ENCODE measurements at places on chromosomes 16 and 17. TPM values are rescaled to one million over a fixed set of nuclear protein-coding genes. Genes with fewer than 3 reads are reported as not detected.

FOXO3B gene
- total RNA-seq, result 11.5 TPM

DNA sequence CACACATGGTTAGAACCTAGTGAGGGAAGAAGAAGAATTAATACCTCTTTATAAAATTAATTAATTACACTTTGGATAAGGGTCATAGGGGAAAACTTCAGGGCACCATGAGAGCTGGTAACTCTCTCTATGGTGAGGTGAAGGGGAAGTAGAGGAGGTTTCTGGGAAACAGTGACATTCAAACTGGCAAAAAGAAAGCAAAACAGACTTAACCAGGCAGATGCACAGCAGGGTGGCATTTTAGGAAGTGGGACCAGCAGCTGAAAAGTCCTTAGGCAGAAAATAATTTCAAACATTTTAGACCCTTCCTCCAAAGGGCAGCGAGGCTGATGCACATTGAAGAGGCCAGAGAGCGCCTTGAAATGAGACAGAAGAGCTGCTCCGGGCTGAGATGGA lies 157.8 kb downstream of the CDH13 start:
- no peak for DNase-seq

DNA sequence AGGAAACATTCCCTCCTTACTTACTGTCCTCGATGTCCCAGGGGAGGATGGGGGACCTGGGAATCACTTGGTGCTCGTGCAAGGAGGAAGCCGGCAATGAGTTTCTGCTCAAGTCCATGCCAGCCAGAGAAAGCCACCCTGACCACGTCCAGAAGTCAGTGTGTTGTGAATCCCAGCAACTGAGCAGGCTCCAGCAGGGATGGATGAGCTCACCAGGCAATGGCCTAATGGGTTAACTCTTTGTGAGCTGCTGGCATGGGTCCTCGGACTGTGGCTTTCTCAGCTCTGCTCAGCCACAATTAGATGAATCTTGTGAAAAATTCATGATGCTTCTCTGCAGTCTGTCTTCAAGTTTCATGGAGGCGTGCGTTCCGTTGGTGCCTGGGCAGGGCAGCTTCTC lies at the start of gene PIRT:
PIRT (minus strand) TSS at position 167 of the 400 bp plus-strand sequence. CDS start 12,442 bp downstream, outside the sequence.
- no peak for DNase-seq

DNA sequence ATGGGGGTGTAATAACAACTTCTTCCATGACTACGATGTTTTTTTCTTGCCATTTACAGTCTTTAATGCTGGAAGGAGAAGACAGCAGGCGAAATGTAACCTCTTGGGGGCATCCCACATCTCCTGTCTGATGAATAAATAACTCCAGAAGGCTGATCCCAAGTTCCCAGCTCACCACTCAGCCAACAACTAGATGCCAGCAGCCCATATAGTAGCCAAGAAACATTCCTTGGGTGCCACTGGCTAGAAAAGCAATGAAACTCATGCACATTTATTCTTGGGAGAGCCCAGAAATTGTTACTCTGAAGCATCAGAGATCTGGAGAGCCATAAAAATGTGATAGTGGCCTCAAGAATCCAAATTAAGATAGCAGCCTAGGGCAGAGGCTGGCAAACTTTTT lies 22.7 kb upstream of the TMEM101 start:
- no peak for DNase-seq

DNA sequence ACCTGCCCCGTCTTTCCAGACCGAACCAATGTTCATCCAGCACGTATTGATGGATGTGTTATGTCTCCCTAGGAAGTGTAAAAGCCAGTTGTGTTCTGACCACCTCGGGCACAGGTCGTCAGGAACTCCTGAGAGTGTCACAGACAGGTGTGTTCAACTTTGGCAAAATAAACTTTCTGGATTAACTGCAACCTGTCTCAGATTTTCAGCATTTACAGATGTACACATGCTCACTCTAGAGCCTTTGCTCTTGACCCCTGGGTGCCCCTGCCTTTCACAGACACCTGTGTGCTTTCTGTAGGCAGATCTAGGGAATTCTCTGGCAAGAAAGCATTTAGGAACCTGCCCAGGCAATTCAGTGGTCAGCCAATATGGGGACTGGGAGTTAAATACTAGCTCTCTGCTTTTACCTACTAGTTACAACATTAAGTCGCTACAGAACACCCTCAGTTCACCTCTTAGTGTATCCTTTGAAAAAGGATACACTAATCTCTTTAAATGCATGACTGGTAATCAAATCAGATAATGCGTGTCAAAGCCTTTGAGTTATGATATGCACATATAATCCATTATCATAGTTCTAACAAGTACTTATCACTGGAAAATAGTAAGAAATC lies 188.9 kb downstream of the CPPED1 start:
- no peak for DNase-seq

HEXIM2 gene
- 4.8 TPM for total RNA-seq

- peak; percentile 93 for DNase-seq
These were observed 301.9 kb downstream of the SOX9 start for GRCh38 chr17:72422505-72423285.

- DNase-seq, result no peak
These were observed 8.0 kb downstream of the DLG4 start for GRCh38 chr17:7211491-7212273.

EXOC3L1 gene
- total RNA-seq, result not detected

GRCh38 chr17:32909787-32910369 lies 18.1 kb upstream of the TMEM98 start:
- peak; percentile 91 for DNase-seq

C1QTNF1 gene
- 12.2 TPM for total RNA-seq

DNA sequence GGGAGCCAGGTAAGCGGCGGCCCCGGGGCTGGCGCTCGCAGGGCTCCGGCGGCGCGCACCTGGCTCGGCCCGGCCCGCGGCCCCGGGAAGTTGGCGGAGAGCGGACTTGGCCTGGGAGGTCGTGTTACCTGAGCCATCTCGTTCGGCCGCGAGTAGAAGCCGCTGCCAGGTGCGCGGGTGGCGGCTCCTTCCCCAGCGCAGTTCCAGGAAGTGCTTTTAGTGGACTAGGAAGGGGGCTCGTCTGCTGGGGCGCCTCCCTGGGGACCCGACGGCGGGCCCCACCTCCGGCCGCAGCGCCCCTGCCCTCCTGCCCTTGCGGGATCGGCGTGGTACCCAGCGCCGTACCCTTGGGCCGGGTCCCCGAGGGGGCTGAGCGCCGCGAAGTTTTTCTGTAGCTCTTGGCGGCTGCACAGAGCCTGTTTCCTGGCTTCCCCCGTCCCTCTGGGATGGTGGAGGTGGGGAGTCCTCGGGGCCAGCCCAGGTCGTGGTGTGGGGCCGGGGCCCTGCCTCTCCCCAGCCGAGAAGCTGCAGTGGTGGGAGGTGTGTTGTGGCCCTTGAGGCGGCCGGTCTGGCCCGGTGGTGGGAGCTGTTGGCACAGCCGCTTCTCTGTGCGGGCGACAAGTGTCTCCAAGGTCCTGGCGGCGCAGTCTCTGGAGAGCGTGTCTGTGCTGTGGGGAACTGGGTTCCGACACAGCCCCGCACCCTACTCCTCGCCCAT lies 96.9 kb downstream of the RAB11FIP4 start:
- no peak for DNase-seq

DNA sequence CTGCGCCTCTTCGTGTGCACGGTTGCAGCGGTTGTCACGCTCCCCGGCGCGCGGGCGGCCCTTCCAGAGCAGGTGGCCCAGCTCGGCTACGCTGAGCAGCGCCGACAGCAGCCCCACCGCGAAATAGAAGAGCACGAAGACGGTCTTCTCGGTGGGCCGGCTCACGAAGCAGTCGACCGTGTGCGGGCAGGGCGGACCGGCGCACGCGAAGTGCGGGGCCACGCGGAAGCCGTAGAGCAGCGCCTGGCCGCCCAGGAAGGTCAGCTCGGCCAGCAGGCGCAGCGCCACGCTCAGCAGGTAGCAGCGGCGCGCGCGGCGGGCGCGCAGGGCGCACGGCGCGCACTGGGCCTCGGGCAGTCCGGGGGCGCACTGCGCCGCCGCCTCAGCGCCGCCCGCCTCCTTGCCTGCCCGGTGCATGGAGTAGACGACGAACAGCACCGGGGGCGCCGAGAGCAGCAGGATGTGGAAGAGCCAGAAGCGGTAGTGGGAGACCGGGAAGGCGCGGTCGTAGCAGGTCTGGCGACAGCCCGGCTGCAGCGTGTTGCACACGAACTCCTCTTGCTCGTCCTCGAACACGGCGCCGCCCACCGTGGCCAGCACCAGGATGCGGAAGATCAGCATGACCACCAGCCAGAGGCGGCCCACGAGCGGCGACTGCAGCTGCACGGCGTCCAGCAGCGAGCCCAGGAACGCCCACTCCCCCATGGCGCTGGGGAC lies 1.3 kb downstream of the GJD3 start:
- DNase-seq, result peak; percentile 71

PIMREG gene
- 20.7 TPM for total RNA-seq

GRCh38 chr16:67277999-67278772 lies 1.1 kb upstream of the PLEKHG4 start:
- peak; percentile 93 for DNase-seq

GRCh38 chr17:48598736-48599135 lies 5.2 kb upstream of the HOXB5 start:
- no peak for DNase-seq

GRCh38 chr16:64122177-64122576 lies 999.7 kb downstream of the CDH11 start:
- DNase-seq, result no peak

CPSF4L gene
- not detected for total RNA-seq

DNA sequence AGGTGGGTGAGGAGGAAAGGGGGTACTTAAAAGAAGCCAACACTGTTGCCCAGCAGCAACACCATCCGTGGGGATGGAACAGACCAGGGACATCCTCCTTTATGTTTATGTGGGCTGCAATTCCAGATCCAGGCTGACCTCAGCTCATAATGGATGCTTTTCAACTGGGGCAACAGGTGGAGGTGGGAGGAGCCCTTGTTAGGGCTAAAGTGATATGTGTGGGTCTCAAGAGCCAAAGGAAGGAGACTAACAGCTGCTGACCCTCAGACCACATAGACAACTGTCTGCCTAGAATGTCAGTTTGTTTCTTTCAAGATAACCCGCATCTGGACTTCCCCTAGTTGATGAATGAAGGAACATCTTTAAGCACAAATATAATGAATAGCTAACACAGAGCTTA lies 2.0 kb upstream of the INPP5K start:
- no peak for DNase-seq

DNA sequence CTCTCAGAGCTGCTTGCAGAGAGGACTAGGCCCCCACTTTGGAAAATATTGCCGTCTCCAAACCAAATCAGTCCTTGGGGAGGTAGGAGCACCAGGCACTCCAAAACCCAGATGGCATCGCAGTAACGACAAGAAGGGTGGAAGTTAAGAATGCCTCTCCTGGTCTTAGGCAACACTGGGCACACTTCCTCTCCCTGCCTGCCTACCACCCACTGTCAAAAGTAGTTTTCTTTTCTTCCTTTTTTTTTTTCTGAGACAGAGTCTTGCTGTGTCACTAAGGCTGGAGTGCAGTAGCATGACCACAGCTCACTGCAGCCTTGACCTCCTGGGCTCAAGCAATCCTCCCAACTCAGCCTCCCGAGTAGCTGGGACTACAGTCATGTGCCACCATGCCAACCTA lies 47.2 kb downstream of the SRL start:
- no peak for DNase-seq

DNA sequence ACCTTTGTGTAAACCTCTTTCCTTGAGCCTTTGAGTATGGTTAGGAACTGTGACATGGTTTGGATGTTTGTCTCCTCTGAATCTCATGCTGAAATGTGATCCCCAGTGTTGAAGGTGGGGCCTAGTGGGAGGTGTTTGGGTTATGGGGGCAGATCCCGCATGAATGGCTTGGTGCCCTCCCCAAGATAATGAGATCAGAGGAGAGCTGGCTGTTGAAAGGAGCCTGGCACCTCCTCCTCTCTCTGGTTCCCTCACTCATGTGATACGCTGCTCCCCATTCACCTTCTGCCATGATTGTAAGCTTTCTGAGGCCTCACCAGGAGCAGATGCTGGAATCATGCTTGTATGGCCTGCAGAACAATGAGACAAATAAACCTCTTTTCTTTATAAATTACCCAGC lies 1110.2 kb downstream of the CDH11 start:
- no peak for DNase-seq

CACNG3 gene
- not detected for total RNA-seq

GRCh38 chr16:8866884-8867215 lies 2.0 kb downstream of the CARHSP1 start:
- DNase-seq, result no peak

DNA sequence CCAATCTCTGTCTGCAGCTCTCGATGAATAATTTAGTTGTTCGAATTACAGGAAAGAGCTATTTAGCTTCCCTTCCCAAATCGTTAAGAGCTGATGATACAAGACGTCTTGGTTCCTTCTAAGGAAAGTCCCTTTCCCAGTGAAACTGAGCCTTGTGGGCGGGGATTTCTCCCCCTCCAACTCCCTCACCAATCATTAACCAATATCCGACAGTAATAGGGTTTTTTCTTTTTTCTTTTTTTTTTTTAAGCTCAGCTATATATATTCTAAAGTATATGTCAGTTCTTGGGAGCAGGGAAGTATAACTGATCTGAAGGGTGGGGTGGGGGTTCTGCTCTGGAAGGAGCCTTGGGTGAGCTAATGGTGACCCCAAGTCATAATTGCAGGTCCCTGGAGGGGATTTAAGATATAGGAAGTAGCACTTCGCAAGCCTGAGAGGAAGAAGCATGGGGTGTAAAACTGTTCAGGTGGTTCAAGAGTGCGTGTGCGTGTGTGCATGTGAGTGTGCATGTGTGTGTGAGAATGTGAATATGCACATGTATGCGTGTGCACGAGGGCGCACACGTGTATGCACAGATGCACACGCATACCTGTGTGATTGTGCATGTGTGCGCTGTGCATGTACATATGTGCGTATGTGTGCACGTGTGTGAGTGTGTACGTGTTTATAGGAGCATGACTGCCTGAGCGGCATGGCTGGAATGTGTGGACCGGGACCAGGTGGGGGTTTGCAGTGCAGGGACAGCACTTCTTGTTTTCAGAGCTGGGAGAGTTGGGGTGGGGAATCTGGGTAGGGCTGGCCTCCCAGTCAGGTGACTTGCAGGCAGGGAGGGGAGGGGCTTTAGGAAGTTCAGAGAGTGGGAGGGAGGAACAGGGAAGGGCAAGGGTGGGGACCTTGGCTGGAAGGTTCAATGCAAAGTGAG lies 42.7 kb downstream of the SOCS3 start:
- DNase-seq, result peak; percentile 35

ACTG1 gene
- total RNA-seq, result 9,349 TPM

NPIPB9 gene
- not detected for total RNA-seq

- no peak for DNase-seq
These were observed 8.2 kb downstream of the ARHGEF15 start for GRCh38 chr17:8318010-8318935.

- no peak for DNase-seq
These were observed 1.3 kb downstream of the HIGD1B start for GRCh38 chr17:44848961-44849489.

GRCh38 chr16:687499-687898 lies 2.7 kb downstream of the WDR24 start:
- DNase-seq, result no peak

- DNase-seq, result no peak
These were observed 295.7 kb upstream of the FOXF1 start for GRCh38 chr16:86214326-86215232.

DNA sequence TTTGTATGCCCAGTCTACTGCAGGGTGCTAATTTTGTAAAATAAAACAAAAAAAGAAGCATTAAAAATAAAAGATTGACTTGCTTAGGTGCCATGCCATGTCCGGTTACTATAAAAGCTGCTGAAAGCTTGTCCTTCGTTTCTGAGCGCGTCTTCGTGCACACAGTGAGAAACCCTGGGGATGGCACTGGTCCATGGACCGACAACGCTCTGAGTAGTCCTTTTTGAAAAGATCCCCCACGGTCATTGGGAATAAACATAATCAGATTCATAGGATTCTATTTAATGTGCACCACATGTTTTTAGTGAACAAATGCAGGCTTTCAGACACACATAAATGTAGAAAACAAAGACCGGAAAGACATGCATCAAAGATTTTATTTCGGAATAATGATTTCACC lies 146.3 kb downstream of the XYLT1 start:
- no peak for DNase-seq

- DNase-seq, result no peak
These were observed 15.0 kb downstream of the C17orf100 start for GRCh38 chr17:6666557-6666956.

All from GM23248 (cell line).